ENCODE measurements at places on chromosomes 5 and 9.

- no peak for DNase-seq
Observed at GRCh38 chr5:103145196-103145595, 25.1 kb downstream of the PPIP5K2 start.

DNA sequence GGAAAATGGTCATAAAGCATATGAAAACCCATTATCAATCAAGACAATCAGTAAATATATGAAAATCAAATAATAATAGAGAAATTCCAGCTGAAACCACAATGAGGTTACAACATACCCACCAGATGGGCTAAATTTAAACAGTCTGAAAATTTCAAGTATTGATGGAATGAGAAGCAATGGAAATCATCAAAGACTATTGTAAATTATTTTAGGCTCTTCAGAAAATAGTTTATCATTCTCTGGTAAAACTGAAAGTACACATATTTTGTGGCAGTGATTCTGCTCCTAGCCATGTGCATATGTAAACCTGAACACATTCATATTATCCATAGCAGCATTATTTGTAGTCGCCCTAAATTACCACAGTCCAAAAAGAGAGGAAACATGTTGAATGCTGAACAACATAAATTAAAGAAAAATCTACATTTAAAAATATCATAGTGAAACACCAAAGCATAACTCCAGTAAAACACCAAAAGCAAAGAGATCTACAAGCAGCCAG, 215.3 kb downstream of the PRELID2 start:
- DNase-seq = no peak

DNA sequence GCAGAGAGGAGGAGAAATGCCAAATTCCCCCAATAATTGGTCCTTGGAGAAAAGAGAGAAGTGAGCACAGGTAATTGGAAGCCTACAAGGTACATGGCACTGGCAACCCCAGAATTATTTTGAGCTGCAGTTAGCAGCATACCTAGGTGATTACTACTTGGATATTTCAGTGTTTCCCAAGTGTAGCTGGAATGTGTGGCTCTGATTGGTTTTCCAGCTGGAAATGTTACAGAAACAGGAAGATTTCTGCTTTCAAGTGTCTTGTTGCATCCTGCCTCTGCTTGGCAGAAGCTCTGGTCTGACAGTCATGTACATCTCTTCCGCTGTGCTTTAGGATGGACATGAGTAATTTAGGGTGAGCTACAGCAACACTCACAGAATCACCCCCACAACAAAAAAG, 262.1 kb downstream of the ENC1 start:
- no peak for DNase-seq

GRCh38 chr5:121158451-121158850, 693.2 kb upstream of the FTMT start:
- DNase-seq = no peak

GRCh38 chr5:22644859-22645258, 208.3 kb downstream of the CDH12 start:
- no peak for DNase-seq

DNA sequence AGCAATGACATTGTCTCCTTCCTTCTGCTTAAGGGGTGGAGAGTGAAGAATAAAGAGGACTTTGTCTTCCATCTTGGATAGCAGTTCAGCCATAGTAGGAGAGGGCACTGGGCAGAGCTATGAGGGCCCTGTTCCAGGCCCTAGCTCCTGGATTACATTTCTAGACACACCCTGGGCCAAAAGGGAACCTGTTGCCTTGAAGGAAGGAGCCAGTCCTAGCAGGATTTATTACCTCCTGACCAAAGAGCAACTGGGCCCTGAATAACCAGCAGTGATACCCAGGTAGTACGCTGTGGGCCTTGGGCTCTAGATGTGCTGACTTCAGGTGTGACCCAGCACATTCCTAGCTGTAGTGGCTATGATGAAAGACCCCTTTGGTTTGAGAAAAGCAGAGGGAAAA, 95.8 kb downstream of the RMI1 start:
- no peak for DNase-seq

DNA sequence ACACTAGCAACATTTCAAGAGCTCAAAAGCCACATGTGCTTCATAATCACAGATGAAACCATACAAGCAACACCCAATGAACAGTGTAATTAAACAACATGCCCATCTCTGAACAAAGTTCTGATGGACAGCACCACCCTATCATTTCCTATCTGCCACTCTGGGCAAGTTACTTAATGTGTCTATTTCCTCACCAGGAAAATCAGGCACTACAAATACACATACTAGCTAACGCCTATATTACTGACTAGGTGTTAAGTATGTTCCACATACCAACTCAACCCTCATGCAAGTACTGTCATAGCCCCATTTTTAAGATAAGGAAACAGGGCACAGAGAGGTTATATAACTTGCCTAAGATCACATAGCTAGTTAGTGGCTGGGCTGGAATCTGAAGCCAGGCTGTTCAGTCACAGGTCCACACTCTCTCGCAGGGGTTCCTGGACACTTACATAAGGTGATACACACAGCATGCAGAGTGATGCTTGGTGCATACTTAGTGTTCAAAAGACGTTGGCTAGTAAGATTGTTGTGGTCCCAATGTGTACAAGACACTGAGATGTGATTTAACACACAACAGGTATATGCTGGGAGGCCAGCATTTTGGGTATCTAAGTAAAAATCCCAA, 24.2 kb downstream of the CORO2A start:
- no peak for DNase-seq
